Activated T-cell treated with anti-CD3 and anti-CD28 coated beads, Interleukin-2, amount 50 U/mL, for 48 hours (primary cell): ENCODE measurements at places on chromosomes 2 and 18.

DNA sequence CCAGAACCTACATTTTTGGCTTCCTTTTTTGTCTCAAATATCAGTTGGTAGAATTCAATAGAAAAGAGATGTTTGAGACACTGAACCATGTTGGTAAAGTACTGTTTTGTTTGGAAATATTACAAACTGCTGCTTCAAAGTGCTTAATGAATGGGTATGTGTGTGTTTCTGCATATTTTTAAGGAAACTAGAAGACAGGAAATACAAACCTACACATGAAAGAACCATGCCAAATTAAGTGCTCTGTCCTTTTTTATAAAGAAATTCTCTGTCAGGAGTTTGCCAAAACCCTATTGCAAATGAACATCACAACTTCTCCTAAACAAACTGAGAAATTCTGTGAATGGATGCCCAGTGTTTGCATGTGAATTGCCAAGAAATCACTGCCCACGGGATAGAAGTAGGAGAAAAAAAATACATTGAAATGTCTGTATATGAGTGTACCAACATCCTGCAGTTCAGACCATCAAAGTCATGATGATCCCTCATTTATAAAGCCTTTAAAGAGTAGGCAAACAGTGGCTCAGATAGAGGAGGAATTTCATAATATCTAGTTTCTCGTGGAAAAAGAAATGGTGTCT is 69.6 kb upstream of the RND3 start:
- DNase-seq, result no peak

DNA sequence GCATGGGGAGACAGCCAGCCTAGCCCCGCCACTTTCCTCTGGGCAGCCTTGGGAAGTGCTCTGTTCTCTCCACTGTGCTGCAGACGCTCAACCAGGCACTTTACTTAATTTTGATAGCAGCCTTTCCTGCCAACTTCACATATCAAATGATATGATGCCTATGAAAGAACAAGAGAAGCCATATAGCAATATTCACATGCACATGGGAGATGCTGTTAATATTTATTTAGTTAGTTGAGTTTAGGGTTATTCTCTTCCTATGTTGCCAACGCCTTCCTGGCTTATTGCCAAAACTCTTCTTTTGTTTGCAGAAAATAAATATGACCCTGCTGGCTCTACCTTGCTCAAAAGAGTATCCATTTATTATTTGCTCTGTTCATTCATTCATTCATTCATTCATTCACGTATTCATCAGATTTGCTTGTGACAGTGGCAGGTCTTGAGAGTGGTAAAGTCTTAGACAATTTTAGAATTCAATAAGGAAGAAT is 99.3 kb downstream of the GATA6 start:
- no peak for DNase-seq

DNA sequence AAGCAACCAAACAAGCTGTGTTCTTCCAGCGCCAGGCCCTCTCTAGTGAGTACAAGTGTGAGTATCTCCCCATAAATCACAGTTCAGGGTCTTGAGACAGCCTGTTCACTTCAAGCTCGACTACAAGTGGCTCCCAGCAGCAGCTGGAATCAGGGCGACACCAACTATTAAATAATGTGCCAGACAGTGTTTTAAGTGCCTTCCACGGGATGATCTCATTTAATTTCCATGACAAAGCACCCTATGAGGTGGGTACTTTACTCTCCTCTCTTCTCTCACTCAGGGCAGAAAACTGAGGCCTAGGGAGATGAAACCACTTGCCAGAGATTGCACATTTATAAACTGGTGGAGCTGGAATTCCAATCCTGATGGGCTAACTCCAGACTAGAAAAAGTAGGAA is 2.6 kb upstream of the FAM136A start:
- no peak for DNase-seq

GRCh38 chr2:156380117-156380645 is 47.7 kb upstream of the NR4A2 start:
- DNase-seq, result no peak

- peak; percentile 48 for DNase-seq
These were observed 35.7 kb upstream of the TAF4B start for GRCh38 chr18:26190506-26190905.

GRCh38 chr2:108617617-108618016 is 83.3 kb downstream of the LIMS1 start:
- no peak for DNase-seq

GRCh38 chr18:49609256-49610021 is 47.6 kb downstream of the LIPG start:
- DNase-seq, result no peak

DNA sequence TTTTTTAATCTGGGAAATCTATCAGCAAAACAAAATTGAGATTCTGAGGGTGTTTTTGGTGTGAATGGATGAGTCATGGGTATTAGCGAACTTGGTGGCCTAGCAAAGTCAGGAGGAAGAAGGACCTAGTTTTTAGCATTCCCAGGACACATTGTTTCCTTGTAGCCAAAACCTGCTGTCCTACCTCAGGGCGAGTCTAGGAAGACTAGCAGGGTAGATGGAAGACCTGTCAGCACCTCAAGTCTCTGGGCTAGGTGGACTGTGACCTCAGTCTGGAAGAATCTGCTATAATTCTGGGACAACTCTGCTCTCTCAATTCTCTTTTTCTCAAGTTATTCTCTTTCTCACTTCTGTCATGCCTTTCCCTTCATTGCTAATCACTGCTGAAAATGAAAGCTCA is 1399.3 kb upstream of the LRRTM1 start:
- DNase-seq, result no peak

DNA sequence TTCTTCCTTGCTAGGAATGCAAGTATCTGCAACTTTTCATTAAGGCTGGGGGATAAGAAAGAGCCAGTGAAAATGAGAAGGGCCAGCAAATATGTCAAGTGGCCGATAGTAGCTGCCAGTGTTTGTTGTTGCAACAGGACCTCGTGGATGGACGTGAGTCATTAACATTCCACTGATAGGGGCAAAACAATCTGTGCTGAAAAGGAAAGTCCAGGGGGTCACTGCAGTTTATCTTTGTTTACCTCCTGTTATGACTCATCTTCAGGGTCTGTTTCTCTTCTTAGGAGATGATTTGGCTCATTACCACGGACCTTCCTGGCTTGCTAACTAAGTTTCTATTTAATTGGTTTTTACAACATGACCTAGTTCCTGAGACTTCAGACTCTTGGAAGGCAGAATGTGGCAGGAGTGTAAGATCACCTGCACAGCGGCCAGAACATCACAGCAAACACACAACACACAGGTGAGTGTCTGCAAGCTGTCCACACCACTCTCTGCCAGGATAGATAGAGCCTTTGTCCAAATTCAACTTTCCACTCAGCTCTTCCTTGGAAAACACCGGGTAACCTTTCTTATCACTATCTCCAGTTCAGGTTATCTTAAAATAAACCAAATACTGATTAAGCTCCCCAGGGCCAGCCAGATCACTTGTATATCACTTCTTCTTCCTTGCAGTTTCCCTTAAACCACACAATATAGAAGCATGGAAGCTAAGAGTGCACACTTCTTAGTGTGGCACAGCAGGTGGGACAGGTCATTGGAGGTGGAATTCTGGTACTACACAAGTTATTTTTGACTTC is 157.5 kb upstream of the LMAN1 start:
- no peak for DNase-seq

DNA sequence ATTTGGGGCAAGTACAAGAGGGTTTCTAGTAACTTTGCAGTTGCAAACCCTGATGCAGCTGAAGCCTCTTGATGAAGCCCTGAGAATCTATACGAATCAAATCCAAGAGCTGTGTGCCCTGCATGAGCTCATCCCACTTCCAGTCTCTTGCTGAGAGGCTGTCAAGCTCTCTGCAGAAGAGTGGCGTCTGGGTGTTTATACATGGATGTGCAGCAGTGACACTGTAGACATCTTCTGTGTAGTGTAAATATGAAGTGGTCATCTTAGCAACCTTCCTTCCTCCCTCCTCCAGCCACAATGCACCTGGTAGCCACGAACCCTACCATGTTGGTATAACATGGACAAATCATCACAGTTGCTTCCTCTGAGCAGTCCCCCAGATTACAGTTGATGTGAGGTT is 18.4 kb upstream of the KIAA2012 start:
- no peak for DNase-seq

GRCh38 chr2:157433394-157433793 is 10.5 kb downstream of the CYTIP start:
- DNase-seq, result no peak

DNA sequence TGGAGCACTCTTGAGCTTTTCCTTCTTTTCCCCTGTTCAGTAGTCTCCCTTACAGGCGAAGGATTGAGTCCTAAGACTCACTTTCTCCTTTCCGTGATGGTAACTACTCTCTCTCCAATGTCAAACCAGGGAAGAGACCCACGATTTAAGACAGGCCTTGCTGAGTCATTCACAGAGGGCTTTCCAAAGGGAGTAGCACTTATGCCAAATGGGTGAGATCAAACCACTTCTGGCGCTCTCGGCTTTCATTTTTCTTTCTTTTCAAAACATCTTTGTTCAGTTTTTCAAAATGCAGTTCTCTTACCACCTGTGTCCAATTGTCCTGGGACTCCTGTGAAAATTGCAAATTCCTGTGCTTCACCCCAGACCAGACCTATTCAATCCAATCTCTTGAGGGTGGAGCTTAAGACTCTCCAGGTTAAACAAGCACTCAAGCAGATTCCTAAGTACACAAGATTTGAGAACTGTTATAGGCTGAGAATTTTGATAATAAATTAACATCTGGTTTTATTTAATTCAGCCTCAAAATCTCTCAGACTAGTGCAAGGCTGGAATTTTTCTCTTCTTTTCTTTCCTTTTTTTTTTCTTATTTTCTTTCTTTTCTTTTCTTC is 14.4 kb upstream of the MRPL19 start:
- no peak for DNase-seq

DNA sequence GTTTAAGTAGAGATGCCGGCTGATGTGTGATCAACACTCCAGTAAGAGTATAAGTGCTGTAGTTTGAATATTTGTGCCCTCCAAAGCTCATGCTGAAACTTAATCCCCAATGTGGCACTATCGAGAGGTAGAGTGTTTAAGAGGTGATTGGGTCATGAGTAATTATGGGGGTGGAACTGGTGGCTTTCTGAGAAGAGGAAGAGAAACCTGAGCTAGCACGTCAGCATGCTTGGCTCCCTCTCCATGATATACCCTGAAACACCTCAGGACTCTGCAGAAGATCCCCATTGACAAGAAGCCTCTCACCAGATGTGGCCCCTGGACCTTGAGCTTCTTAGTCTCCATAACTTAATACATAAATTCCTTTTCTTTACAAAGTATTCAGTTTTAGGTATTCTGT is 584.8 kb downstream of the TSN start:
- no peak for DNase-seq

- DNase-seq, result no peak
These were observed 196.4 kb downstream of the HRH4 start for GRCh38 chr18:24656551-24657443.

DNA sequence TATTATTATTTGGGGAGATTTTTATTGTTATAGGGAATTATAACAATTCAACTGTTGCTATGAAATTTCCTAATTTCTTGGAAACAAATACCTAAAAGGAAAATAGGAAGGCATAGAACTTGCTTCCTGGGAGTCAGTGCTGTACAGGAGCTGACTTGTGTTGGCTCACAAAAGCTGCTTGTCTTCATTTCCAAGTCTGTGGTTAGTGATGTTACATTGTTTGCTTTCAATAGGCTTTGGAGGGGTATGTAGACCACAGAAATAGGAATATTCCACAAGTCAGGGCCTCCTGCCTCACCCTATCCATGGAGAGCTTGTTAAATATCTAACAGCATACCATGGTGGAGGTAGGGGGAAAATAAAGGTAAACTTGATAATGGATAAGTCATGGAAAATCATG is 688.9 kb upstream of the FAM98A start:
- no peak for DNase-seq

GRCh38 chr2:55043841-55044240 is 6.4 kb downstream of the RTN4 start:
- no peak for DNase-seq

DNA sequence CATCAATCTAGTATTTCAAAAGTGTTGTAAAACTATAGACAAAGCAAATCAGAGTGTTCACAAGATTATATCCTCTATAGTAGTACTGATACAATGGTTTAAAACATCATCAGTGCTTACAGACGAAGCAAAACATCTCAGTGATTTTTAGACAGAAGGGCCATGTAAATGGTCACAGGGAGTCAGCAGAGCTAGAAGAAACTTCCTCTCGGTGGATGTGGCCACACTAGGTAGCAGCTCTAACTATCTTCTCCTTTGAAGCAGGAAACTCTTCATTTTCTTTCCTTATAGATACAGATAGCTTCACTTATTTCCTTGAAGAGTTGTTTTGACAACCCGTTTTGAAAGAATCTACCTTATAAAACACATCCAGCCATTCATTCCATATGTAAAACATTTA is 80.4 kb upstream of the CD226 start:
- no peak for DNase-seq

- no peak for DNase-seq
These were observed 552.0 kb upstream of the CDH2 start for GRCh38 chr18:28728891-28729290.

DNA sequence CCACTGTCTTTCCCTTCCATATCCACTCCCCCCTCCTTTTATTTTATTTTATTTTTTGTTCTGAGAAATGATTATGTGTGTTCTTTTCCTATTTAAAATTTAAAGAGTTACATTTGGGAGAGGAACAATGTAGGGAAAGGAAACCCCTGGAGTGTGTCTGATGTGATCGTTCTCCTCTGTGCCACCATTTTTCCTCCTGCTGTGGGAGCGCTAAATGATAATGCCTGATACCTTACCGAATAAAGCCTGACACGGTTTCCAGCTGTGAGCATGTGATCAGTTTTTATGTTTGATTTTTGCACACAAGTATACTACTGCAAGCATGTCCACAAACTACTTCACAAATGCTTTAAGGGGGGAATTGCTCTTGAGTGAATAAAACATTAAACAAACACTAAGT is 317.8 kb upstream of the FANCL start:
- DNase-seq, result no peak

GRCh38 chr2:201357221-201357620 is at the start of gene FLACC1:
Gene FLACC1, minus strand, starts transcription at chr2:201357345. Its CDS starts 5,941 bp downstream, at chr2:201351404.
- DNase-seq, result no peak

- no peak for DNase-seq
These were observed 10.4 kb downstream of the KCNE4 start for GRCh38 chr2:223062396-223062795.

DNA sequence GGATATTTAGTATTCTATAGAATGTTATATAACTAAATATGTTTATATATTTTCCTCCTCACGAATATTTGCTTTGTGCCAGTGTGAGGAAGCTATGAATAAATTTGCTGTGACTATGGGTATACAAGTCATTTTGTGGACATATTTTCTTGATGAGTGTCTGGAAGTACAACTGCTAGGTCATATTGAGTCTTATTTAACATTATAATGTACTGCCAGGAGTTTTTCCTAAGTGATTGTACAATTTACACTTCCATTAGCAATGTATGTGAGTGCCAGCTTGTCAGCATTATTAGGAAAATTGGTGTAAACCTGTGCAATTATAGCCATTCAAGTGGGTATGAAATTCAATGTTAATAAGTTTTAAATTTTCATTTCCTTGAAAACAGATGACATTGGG is 1328.9 kb upstream of the TMEFF2 start:
- DNase-seq, result no peak

- no peak for DNase-seq
These were observed 386.6 kb upstream of the KLHL29 start for GRCh38 chr2:22998359-22998758.

- DNase-seq, result no peak
These were observed 8.6 kb upstream of the TMEM214 start for GRCh38 chr2:27024188-27024587.
